ENCODE measurements at places on chromosomes 12 and 14.

DNA sequence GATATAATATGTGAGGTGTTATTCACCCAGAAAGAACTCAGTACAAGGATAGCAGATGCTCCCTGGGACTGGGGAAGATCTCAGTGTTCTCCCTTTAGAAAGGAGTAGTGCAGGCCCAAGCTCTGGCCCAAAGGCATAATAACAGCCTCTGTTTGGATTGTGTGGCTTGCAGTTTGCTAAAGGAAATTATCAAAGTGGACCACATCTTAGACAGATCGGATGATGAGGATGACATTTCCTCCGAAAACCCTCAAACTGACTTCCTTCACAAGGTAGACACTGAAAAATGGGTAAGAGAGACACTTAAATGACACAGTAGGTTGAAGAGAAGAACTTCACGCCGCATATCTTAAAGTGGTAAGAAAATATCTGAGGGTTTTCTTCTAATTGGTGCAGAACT is 26.1 kb downstream of the SMCO2 start:
- H3K27ac ChIP-seq = no peak overlapping the region
- H3K4me3 ChIP-seq = no peak overlapping the region
- DNase-seq = no peak
- peaks cover 9% of the 10 kb centered on the region for H3K36me3 ChIP-seq
- peaks cover 3% of the 10 kb centered on the region for H3K27me3 ChIP-seq
- no peaks in the 10 kb centered on the region for H3K4me1 ChIP-seq

GRCh38 chr12:131816495-131816894 is 11.7 kb upstream of the MMP17 start:
- no peak overlapping the region for H3K27ac ChIP-seq
- DNase-seq = no peak
- peaks cover 3% of the 10 kb centered on the region for H3K36me3 ChIP-seq
- H3K4me1 ChIP-seq = no peaks in the 10 kb centered on the region
- H3K4me3 ChIP-seq = no peak overlapping the region

DNA sequence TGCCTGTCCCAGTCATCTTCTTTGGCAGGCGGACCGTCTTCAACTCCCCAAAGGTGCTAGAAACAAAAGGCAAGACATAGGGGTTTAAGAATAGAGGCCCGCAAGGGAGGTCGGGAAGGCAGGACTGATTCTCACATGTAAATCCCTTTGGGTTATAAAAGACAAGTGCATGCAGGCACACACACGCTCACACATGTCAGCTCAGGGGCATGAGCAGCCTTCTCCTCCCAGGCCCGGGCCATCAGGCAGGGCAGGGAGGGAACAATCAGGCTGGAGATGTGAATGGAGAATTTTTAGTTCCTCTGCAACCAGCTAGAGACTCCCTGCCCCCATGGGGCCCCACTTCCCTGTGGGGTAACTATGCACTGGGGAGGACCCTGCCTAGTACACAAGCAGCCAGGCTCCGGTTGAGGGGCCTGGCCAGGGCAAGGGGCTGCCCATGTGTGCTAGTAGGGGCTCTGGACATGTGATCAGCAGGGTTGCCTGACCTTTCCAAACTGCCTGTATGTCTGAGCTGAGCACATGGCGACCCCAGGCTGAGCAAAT is 107.2 kb downstream of the RBM19 start:
- DNase-seq = no peak
- peaks cover 26% of the 10 kb centered on the region for H3K4me1 ChIP-seq
- H3K4me3 ChIP-seq = no peak overlapping the region
- H3K27me3 ChIP-seq = no peaks in the 10 kb centered on the region
- peaks cover 7% of the 10 kb centered on the region for H3K36me3 ChIP-seq
- H3K27ac ChIP-seq = no peak overlapping the region

DNA sequence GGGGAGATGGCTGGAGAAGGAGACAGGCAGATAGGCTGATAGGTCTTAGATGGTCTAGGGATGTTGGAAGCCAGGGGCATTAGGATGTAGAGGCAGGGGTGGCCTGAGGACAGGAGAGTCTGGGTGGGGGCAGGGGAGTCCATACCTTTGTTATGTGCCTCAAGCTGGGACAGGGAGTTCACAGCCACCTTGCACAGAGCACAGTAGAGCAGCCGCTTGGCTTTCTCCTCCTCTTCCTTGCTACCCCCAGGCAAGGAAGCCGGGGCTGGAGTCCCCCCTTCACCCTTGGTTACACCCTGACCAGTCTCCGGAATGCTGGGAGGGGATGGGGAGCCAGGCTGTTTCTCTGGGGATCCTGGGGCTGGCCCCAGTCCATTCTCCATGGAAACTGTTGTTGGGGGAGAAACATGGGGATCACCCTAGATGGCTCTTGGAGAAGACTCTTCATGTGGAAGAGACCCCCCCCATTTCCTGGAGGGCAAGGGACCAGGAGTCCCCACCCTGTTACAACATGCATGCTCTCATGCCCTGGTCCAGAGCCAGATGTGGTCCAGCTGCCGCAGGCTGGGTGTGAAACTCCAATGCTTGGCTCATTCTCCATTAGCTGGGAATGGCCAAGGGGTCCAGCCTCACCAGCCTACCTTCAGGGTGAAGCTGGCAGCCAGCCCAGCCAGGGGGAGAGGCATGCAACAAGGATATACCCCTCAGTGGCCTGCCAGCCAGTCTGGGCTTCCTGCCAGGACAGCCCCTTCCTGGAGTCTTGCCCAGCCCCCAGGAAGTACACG is 7.2 kb upstream of the GPR84 start:
- H3K4me3 ChIP-seq = peak overlapping the region; percentile 66
- peaks cover 5% of the 10 kb centered on the region for H3K27me3 ChIP-seq
- DNase-seq = no peak
- H3K36me3 ChIP-seq = peaks cover 4% of the 10 kb centered on the region

- no peak overlapping the region for H3K4me3 ChIP-seq
- peaks cover 9% of the 10 kb centered on the region for H3K36me3 ChIP-seq
- peak; percentile 59 for DNase-seq
- no peaks in the 10 kb centered on the region for H3K27me3 ChIP-seq
- H3K4me1 ChIP-seq = peaks cover 11% of the 10 kb centered on the region
These were observed 28.8 kb downstream of the CLMN start for GRCh38 chr14:95290871-95291431.

GRCh38 chr12:70971001-70971794 is 50.7 kb upstream of the PTPRR start:
- no peak for DNase-seq
- H3K4me1 ChIP-seq = no peaks in the 10 kb centered on the region
- no peak overlapping the region for H3K27ac ChIP-seq
- H3K27me3 ChIP-seq = no peaks in the 10 kb centered on the region
- no peaks in the 10 kb centered on the region for H3K36me3 ChIP-seq

DNA sequence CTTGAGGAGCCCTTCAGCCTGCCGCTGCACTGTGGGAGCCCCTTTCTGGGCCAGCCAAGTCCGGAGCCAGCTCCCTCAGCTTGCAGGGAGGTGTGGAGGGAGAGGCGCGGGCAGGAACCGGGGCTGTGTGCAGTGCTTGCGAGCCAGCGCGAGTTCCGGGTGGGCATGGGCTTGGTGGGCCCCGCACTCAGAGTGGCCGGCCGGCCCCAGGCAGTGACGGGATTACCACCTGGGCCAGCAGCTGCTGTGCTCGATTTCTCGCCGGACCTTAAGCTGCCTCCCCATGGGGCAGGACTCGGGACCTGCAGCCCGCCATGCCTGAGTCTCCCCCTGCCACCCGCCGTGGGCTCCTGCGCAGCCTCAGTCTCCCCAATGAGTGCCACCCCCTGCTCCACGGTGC is 116.9 kb downstream of the PAWR start:
- peaks cover 40% of the 10 kb centered on the region for H3K36me3 ChIP-seq
- no peak for DNase-seq
- H3K27ac ChIP-seq = no peak overlapping the region

DNA sequence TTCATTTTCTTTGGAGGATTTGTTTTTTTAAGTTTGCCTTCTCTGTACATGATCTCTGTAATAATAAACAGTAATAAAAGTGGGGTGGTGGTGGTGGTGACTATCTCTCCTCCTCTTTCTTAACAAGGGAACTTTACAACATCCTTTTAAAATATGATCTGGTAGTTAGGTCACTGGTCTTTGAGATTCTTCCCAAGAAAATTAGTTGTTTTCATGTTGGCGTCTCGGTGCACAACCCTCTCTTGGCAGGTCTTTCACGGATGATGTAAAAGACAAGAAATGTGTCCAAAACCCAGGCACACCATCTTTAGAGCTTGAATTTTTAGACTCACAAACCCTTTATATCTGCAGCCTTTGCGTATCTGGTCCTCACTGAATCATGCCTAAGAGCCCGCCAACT is 488.5 kb upstream of the TBX3 start:
- H3K27me3 ChIP-seq = no peaks in the 10 kb centered on the region
- no peaks in the 10 kb centered on the region for H3K36me3 ChIP-seq
- no peak overlapping the region for H3K4me3 ChIP-seq
- no peak for DNase-seq
- peaks cover 24% of the 10 kb centered on the region for H3K4me1 ChIP-seq

- no peak overlapping the region for H3K27ac ChIP-seq
- H3K4me1 ChIP-seq = no peaks in the 10 kb centered on the region
- H3K27me3 ChIP-seq = no peaks in the 10 kb centered on the region
- peaks cover 43% of the 10 kb centered on the region for H3K36me3 ChIP-seq
These were observed 60.7 kb downstream of the INSM2 start for GRCh38 chr14:35594616-35595015.

- no peak for DNase-seq
- no peak overlapping the region for H3K4me3 ChIP-seq
- H3K4me1 ChIP-seq = peaks cover 73% of the 10 kb centered on the region
- H3K27ac ChIP-seq = no peak overlapping the region
- H3K27me3 ChIP-seq = peaks cover 10% of the 10 kb centered on the region
These were observed 38.6 kb downstream of the CCDC88C start for GRCh38 chr14:91378930-91379578.

GRCh38 chr14:34711169-34711568 is 3.2 kb downstream of the CFL2 start:
- H3K4me1 ChIP-seq = peaks cover 13% of the 10 kb centered on the region
- H3K36me3 ChIP-seq = peaks cover 16% of the 10 kb centered on the region
- H3K27me3 ChIP-seq = no peaks in the 10 kb centered on the region
- peak overlapping the region; percentile 86 for H3K27ac ChIP-seq

- H3K27me3 ChIP-seq = peaks cover 23% of the 10 kb centered on the region
- no peak overlapping the region for H3K27ac ChIP-seq
- peak; percentile 53 for DNase-seq
- H3K4me3 ChIP-seq = no peak overlapping the region
- H3K4me1 ChIP-seq = peaks cover 8% of the 10 kb centered on the region
These were observed 15.0 kb upstream of the CACNA2D4 start for GRCh38 chr12:1933342-1934051.

DNA sequence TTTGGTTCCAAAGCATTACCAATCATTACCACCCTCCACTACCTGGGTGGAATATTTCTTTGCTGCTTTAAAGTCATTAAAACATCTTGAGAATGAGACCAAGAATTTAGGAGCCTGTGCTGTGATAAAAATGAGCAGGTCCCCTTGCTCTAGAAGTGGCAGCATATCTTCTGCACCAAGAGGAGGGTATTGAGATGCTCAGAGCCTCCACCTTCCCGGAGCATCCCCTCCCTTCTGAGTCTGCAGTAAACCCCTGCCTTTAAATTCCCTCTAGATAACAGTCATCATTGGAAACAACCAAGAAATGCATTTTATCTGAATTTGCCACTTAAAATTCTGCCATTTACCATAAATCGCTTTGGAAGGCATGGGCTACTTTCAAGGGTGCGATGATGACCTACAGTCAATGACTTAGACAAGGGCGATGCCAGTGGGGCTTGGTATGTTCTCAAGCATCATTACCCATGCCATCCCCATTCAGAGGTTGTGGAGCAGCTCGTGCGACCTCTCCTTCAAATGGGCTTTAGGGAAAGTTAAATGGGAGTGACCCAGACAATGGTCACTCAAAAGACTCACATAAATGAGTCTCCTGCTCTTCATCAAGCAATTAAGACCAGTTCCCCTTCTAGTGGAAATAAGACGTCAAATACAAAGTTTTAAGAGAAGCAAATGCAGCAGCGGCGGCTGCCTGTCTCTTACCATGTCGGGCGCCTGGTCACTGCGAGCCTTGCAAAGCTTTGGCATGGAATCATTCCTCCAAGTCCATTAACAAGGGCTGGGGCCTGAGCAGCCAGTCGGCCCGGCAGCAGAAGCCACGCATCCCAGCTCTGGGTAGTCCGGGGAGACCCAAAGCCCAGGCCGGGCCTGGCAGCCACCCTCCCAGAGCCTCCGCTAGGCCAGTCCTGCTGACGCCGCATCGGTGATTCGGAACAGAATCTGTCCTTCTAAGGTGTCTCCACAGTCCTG is 334.5 kb downstream of the TMEM121 start:
- no peaks in the 10 kb centered on the region for H3K36me3 ChIP-seq
- peak; percentile 51 for DNase-seq
- H3K4me1 ChIP-seq = no peaks in the 10 kb centered on the region
- H3K4me3 ChIP-seq = no peak overlapping the region
- H3K27me3 ChIP-seq = no peaks in the 10 kb centered on the region

DNA sequence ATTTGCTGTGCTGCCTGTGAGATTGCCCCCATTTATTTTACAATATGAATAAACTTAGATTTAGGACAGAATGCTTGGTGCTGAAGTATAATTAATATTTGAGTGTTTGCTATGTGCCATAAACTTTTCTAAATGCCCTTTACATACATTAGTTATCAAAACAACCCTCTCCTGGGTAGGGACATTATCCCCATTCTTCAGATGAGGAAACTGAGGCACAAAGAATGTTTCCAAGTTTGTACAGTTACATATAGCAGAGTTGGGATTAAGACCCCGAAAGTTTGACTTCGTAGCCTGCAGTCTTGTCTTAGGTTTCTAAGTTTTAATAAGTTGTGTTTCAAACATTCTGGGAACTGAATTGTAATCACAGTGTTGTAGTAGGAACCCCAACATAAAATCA is 18.4 kb downstream of the KLHDC2 start:
- no peaks in the 10 kb centered on the region for H3K27me3 ChIP-seq
- no peaks in the 10 kb centered on the region for H3K4me1 ChIP-seq
- no peak overlapping the region for H3K27ac ChIP-seq
- DNase-seq = no peak
- H3K36me3 ChIP-seq = peaks cover 35% of the 10 kb centered on the region
- no peak overlapping the region for H3K4me3 ChIP-seq

- peak overlapping the region; percentile 39 for H3K27ac ChIP-seq
- no peaks in the 10 kb centered on the region for H3K4me1 ChIP-seq
- no peak overlapping the region for H3K4me3 ChIP-seq
- no peak for DNase-seq
- no peaks in the 10 kb centered on the region for H3K27me3 ChIP-seq
These were observed 73.7 kb downstream of the PTPN21 start for GRCh38 chr14:88481059-88481458.

DNA sequence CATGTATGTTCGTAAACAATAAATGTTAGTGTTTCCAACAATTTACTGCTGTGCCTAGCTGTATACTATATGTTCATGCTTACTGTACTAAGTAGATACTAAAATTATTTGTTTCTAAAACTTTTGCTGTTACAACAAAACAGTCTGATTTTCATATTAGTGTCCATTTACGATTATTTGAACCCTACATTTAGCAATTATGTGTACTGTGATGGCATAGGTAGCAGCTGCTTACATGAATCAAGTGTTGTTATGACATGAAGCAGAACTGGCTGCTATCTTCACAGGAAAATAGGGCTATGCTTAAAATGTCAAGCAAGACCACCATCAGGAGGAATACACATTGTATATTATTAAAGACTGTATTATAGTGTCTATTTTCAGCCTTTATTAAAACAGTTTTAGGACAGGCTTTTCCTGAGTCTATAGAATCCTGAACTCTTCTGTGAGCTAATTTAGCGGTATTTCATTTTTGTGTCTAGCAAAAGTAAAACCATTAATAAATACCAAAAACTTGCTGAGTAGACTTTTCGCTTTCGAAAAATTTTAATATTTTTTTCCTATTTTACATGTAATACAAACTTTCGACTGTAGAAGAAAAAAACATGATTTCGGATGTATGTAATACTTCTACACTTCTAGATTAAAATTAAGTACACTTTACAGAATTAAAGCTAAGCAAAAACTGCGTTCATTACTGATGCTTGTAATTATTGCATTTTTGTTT is 1.1 kb upstream of the WDR89 start:
- DNase-seq = no peak
- peaks cover 8% of the 10 kb centered on the region for H3K36me3 ChIP-seq
- peak overlapping the region; percentile 97 for H3K27ac ChIP-seq
- H3K4me3 ChIP-seq = peak overlapping the region; percentile 93
- H3K4me1 ChIP-seq = peaks cover 18% of the 10 kb centered on the region
